ENCODE measurements at places on chromosomes 16 and 17. TPM values are rescaled to one million over a fixed set of nuclear protein-coding genes. Genes with fewer than 3 reads are reported as not detected.

Gene MGAT5B
- total RNA-seq, result 0.40 TPM

Gene KPNB1
- total RNA-seq, result 258 TPM

Gene MARVELD3
- 9.3 TPM for total RNA-seq

Gene ABCA10
- total RNA-seq, result 26.6 TPM

Gene HBA1
- 2,695 TPM for total RNA-seq

Gene SYNGR2
- total RNA-seq, result 111 TPM

Gene SDK2
- 41.7 TPM for total RNA-seq

Gene CCL22
- 3.1 TPM for total RNA-seq

Gene IGF2BP1
- total RNA-seq, result 14.9 TPM

Gene PIPOX
- 1.4 TPM for total RNA-seq

Gene KRT24
- not detected for total RNA-seq

Gene ALOX12B
- 0.46 TPM for total RNA-seq

Gene SYT17
- total RNA-seq, result 13.1 TPM

Gene SLC13A2
- 0.15 TPM for total RNA-seq

Gene CCL15
- 1.4 TPM for total RNA-seq

Gene SP6
- 4.5 TPM for total RNA-seq

Gene GPR142
- total RNA-seq, result not detected

Gene LLGL2
- 103 TPM for total RNA-seq

Gene CCDC154
- total RNA-seq, result 1.3 TPM

Gene LDAF1
- total RNA-seq, result 45.6 TPM

Gene TMEM92
- total RNA-seq, result 0.63 TPM

Gene ITGB4
- total RNA-seq, result 47.8 TPM

Gene NECAB2
- total RNA-seq, result 0.57 TPM

Gene RDM1
- total RNA-seq, result not detected

Gene GDE1
- total RNA-seq, result 72.0 TPM

Gene MYH13
- total RNA-seq, result not detected

Gene TLE7
- not detected for total RNA-seq

Gene YBX2
- 0.28 TPM for total RNA-seq

Gene SLC13A5
- 0.18 TPM for total RNA-seq

Gene ST6GALNAC1
- total RNA-seq, result 22.5 TPM

Gene TEX14
- 0.74 TPM for total RNA-seq

Gene ABCA9
- 24.7 TPM for total RNA-seq

Gene PITPNC1
- 21.1 TPM for total RNA-seq

Gene KRTAP2-3
- not detected for total RNA-seq
